ENCODE measurements at places on chromosomes 5 and 9.
A peak's percentile ranks its signal among the peaks of the same experiment; 100 is the strongest.

GRCh38 chr5:176677209-176677939 lies 30.1 kb downstream of the TSPAN17 start:
- DNase-seq, result no peak

- DNase-seq, result peak; percentile 6
Observed at GRCh38 chr5:172499287-172499686, 45.0 kb upstream of the SH3PXD2B start.

DNA sequence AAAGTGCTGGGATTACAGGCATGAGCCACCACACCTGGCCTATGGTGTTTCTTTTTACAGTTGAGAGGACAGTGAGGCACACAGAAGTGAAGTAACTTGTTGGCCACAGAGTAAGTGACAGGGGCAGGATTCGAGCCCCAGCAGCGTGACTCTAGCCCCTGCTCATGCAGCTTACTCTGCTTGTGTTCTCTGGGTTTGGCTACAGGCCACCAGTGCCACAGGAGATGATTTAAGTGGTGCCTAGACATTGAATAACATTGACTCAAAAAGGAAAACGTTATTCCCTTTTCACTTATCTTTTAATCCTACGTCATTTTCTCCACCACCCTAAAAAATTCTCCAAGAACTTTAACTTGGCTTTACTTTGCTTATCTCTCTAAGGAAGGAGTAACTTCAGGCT lies 61.4 kb downstream of the SNX24 start:
- DNase-seq, result no peak

DNA sequence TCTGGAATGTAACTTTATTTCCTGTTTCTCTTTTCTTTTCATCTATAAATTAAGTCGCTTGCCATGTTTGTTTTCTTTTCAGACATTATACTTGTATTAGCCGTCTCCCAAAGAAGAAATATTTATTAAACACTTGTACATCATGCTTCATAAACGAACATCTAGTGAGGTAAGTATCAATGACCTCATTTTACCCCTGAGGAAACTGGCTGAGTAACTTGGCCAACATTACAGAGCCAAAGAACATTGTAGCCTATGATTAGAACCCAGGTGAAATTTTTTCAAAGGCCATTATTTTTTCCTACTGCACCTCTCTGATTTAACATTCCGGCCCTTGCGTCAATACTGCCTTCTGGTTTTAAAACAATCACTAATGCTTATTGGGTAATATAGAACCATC lies 4.2 kb downstream of the FREM1 start:
- DNase-seq, result no peak

GRCh38 chr9:125151730-125152129 lies 8.4 kb upstream of the SCAI start:
- DNase-seq, result no peak

DNA sequence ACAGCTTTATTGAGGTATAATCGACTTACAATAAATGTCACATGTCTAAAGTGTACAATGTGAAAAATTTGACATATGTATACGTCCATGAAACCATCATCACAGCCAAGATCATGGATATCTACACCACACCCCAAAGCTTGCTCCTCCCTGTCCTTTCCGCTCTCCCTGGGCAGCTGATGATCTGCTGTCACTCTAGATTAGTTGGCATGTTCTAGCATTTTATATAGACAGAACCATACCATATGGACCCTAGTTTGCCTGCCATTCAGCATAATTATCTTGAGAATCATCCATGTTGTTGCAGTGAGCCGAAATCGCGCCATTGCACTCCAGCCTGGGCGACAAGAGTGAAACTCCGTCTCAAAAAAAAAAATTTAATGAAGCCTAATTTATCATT lies 42.5 kb downstream of the ERGIC1 start:
- DNase-seq, result no peak

DNA sequence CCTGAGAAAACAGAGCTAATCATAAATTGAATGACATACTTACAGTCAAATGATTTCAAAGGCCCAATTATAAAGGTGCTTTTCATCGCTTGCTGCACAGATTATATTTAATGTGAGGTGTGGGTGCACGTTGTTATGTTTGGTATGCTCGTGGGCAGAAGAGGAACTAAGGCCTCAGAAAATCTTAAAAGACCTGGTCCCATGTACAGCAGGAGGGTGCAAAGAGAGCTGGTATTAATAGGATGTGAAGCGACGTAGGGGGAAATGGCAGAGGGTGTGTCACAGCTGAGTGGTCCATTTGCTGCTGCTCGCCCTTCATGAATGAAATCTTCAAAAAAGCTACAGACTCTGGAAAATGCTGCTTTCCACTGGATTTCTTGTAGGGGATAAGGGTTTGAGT lies 40.5 kb upstream of the IFNK start:
- DNase-seq, result no peak

GRCh38 chr9:98873951-98874371 lies 66.5 kb downstream of the GALNT12 start:
- DNase-seq, result no peak

GRCh38 chr5:72387985-72388384 lies 67.8 kb downstream of the PTCD2 start:
- no peak for DNase-seq

GRCh38 chr5:6544561-6544935 lies 88.3 kb downstream of the NSUN2 start:
- DNase-seq, result peak; percentile 9

Measured in mesothelial cell of epicardium (in vitro differentiated cells).